Effector memory CD8-positive, alpha-beta T cell (primary cell): ENCODE measurements at places on chromosomes 3 and 15.

- DNase-seq, result no peak
These were observed 13.5 kb upstream of the GRAMD1C start for GRCh38 chr3:113825090-113825489.

- no peak for DNase-seq
These were observed 221.8 kb upstream of the SUCLG2 start for GRCh38 chr3:67876261-67876660.

DNA sequence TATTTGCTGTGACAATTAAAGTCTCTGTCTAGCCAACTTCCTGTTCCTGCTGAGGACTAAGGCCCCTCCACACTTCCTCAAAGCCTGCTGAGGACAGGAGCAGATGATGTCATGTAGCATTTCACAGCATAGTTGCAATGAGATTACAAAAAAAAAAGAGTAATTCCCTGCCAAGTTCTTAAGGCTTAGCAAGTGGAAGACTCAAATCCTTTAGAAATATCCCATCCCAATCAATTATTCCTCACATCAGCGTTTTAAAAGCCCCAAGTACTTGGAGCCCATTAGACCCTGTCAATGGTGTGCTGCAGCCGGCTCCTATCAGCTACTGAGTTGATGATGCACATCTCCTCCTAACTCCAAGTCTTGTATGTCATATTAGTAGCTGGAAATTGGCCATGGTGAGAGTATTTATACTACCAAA lies 51.7 kb downstream of the TRANK1 start:
- no peak for DNase-seq

DNA sequence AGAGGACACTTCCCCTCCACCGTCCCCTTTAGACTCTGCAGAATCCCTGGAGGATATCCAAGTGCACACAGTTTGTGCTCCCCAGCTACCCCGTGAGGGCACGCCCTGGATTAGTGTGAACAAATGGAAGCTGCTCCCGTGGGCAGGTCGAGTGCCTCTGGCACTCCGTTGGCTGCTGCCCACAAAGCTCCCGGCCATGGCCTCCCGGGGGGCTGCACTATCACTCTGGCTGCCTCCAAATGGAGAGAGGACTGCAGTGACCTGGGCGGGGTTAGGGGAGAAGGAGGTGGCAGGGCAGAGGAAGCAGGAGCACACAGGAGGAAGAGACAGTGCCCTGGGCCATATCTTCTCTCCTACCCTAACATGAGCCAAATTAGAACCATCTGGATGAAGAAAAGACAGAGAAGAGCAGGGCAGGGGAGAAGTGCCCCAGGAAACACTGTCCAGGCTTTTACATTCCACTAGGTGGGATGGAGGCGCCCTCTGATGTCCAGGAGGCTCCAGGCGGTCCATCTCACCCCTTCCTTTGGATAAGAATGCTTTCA lies 29.4 kb upstream of the ACAD9 start:
- no peak for DNase-seq

DNA sequence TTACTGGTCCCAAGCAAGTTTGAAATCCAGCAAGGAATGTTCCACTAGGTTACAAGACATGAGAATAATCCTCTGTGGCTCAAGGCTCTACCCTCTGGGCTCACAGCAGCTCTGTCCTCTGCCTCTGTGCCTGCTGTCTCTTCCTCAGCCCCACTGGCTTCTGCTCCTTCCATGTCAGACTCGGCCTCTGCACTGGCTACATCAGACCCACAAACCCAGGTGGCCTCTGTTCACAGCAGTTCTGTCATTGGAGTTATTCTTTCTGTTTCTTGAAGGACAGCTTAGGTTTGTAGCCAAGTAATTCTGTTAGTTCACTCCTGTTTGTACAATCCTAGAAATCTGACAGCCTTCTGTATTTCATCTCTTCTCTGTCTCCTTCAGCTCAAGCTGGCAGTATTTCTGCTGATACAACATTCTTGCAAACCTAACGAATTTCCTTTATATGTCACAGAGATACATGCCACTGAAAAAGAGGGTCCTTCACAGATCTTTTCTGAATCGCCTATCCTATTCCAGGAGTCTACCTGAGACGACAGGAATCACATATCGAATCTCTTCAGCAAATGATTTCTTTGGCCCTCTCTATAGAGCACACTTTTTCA lies 227.8 kb upstream of the PLSCR5 start:
- DNase-seq, result no peak
